ENCODE measurements at places on chromosomes 16 and 17. TPM values are rescaled to one million over a fixed set of nuclear protein-coding genes. Genes with fewer than 3 reads are reported as not detected.

DNA sequence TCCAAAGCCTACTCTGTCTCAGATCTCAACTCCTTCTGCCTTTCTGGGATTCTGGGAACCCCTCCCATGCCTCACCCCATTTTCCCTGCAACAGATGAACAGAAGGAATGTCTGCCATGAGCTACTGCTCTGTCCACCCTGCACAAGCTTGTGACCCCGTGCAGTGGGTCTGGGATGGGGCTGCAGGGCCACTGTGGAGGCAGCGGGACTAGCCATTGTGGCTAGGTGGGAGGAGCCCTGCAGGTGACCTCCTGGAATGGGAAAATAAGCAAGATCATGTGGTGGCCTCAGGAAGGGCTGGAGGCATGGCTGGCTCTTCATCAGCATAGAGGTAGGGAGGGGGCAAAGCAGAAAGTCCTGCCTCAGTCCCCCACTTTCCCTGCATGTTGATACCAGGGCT lies 13.7 kb downstream of the PDP2 start:
- DNase-seq = no peak

GRCh38 chr16:9012848-9013507 lies 49.3 kb upstream of the USP7 start:
- DNase-seq = no peak

DNA sequence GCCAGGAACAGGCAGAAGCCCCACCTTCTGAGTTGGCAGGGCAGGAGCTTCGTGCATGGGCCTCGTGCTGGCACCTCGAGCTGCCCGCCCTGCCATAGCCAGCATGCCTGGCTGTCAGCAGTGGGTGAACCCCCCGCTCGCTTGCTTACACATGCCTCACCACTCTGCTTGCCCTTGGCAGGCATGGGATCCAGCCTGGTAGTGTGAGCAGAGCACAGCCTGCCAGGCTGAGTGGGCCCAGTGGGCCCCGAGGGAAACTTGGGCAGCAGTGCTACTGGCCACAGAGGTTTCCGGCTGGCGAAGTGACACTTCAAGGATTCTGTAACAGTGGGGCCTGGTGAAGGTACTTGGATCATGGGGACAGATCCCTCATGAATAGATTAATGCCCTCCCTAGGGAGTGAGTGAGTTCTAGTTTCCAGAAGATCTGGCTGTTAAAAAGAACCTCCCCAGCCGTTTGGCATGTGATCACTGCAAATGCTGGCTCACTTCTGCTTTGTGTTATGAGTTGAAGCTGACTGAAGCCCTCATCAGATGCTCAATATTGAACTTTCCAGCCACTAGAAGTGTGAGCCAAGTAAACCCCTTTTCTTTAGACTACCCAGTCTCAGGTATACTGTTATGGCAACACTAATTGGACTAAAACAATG lies 114.7 kb downstream of the BCAS3 start:
- DNase-seq = no peak

- no peak for DNase-seq
Measured at GRCh38 chr17:49597928-49598655, 22.4 kb downstream of the NXPH3 start.

- no peak for DNase-seq
Measured at GRCh38 chr17:59812139-59812538, 80.6 kb downstream of the TUBD1 start.

GRCh38 chr17:64496348-64496785 lies 487 bp downstream of the POLG2 start:
- no peak for DNase-seq

DNA sequence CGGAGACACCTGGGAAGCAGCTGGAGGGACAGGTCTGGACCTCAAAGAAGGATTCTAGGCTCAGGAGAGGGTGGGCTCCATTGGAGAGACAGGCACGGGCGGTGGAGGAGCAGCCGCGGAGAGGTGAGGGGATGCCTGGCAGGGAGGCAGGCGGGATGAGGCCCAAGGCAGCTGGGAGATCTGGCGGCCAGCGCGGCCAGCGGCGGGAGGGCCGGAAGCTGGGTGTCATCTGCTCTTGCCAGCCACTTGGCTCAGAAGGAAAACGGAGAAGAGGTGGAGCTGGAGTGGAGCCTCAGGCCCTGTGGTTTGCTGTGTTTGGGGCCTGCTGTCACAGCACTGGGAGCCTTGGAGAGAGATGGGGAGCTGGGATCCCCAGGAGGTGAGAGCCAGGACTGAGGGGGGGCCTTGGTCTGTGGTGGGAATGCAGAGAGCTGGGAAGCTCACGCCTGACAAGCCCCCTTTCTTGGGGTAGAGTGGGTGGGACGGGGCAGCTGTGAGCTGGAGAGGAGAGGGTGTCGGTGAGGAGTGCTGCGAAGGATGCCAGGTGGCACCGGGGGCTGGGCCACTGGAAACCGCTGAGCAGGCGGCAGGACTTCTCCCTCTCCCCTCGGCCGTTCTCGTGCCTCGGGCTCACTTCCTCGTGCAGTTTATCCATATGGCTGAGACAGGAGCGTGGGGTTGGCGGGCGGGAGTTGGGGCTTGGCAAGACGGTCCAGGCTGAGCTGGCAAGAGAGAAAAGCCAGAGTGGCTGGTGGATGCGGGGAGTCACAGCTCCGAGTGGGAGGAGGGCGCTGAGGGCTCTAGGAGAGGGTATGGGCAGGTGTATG lies 8.0 kb downstream of the TBC1D24 start:
- DNase-seq = peak; percentile 51

GRCh38 chr17:53193044-53193443 lies 629.7 kb upstream of the KIF2B start:
- DNase-seq = no peak

SLC9A5 gene
- total RNA-seq = 2.8 TPM

HOXB2 gene
- total RNA-seq = 5.6 TPM

DNAJC7 gene
- 82.0 TPM for total RNA-seq

CACNA1G gene
- total RNA-seq = 0.21 TPM

TNP2 gene
- not detected for total RNA-seq

CCDC40 gene
- total RNA-seq = 14.1 TPM

TMC8 gene
- 33.8 TPM for total RNA-seq

Data from lower lobe of right lung (tissue), 2 donors.